RWPE1 (cell line): ENCODE measurements at places on chromosomes 12 and 14.

GRCh38 chr12:116159175-116159574, 118.3 kb downstream of the MED13L start:
- no peak for DNase-seq

- DNase-seq: no peak
Measured at GRCh38 chr12:48160807-48161206, 3.5 kb upstream of the ASB8 start.

DNA sequence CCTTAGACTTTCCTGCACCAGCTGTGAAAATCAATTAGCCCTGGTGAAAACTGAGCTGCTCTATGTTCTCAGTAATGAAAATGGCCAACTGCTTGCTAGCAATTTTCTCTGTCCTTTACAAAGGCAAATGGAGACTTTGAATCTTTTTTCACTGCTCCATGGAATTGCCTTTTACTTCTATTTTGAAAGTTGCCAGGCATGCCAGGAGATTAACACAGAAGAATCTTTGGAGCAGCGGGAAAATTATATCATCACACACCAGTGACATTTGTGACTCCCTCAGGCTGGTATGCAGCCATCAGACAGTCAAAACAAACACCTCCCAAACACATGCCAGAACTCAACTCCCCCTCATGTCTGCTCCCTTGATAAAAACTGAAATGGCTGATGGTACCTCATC, 872.0 kb upstream of the FLRT2 start:
- no peak for DNase-seq

DNA sequence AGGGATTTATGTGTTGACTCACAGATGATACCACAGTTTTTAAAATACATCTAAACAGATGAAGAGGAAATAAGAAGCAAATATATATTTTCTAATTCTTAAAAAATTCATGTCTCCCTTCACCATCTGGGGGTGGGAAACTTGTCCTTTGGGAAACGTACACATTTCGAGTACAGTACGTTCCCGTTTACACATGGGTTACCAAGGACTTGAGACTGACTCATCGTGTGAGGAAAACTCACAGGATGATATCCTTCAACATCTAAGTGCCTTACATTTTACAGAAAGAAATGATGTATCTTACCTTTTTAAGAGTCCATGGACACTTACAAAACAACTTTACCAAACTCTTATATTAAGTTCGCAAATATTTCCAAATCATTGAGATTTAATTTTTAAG, 16.0 kb upstream of the FBLN5 start:
- no peak for DNase-seq

- no peak for DNase-seq
Measured at GRCh38 chr14:45332360-45332988, 79.5 kb upstream of the MIS18BP1 start.

GRCh38 chr12:132946246-132946820, 9.8 kb downstream of the ZNF605 start:
- no peak for DNase-seq

- no peak for DNase-seq
Measured at GRCh38 chr14:61183196-61183885, 97.8 kb downstream of the TMEM30B start.

DNA sequence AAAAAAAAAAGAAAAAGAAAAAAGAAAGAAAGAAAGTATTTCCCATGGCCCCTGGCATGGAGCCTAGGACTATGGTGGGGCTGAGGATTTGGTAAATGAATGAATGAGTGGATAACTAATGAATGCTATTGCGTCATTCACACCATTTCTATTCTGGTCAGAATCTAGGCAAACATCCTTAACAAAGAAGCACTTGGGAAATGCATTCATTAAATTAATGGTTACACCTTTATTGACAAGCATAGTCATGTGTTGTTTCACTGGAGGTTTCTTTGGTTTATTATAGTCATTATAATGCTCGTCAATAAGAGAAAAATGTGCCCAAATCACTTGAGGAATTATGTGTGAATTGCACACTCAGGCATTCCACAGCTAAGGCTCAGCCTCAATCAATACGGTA, 13.6 kb upstream of the AQP2 start:
- no peak for DNase-seq

DNA sequence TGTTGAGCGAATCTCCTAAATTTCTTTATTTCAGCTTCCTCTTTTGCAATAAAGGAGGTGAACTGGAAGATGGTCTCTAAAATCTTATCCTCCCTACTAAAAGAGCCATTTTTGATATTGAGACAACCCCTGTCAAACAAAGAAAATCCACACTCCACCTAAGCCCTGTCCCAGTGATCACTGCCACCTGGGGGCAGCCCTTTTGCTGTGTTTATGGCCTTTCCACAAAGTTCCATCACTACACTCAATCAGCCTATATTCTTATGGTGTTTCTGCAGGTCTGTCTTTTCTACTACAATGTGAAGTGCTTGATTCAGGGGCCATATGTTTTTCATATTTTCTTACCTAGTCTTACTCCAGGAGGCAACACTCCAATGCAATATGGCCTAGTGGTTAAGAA, 163.7 kb downstream of the BMP4 start:
- no peak for DNase-seq
